ENCODE measurements at places on chromosomes 1 and 21. TPM values are rescaled to one million over a fixed set of nuclear protein-coding genes. Genes with fewer than 3 reads are reported as not detected.

TMEM240 gene
- 5.0 TPM for total RNA-seq

PGBD5 gene
- total RNA-seq = 37.8 TPM

DHRS3 gene
- total RNA-seq = 239 TPM

OR10J1 gene
- not detected for total RNA-seq

NBPF8 gene
- 8.8 TPM for total RNA-seq

TMPRSS15 gene
- total RNA-seq = not detected

- no peak overlapping the region for H3K4me3 ChIP-seq
- H3K36me3 ChIP-seq = no peaks in the 10 kb centered on the region
- no peak for DNase-seq
- H3K4me1 ChIP-seq = no peaks in the 10 kb centered on the region
Measured at GRCh38 chr1:69914976-69915765, 290.2 kb downstream of the LRRC40 start.

GRCh38 chr1:68820151-68820550 is 323.3 kb upstream of the DEPDC1 start:
- no peaks in the 10 kb centered on the region for H3K4me1 ChIP-seq
- no peaks in the 10 kb centered on the region for H3K27me3 ChIP-seq
- H3K27ac ChIP-seq = no peak overlapping the region
- no peak overlapping the region for H3K4me3 ChIP-seq

DNA sequence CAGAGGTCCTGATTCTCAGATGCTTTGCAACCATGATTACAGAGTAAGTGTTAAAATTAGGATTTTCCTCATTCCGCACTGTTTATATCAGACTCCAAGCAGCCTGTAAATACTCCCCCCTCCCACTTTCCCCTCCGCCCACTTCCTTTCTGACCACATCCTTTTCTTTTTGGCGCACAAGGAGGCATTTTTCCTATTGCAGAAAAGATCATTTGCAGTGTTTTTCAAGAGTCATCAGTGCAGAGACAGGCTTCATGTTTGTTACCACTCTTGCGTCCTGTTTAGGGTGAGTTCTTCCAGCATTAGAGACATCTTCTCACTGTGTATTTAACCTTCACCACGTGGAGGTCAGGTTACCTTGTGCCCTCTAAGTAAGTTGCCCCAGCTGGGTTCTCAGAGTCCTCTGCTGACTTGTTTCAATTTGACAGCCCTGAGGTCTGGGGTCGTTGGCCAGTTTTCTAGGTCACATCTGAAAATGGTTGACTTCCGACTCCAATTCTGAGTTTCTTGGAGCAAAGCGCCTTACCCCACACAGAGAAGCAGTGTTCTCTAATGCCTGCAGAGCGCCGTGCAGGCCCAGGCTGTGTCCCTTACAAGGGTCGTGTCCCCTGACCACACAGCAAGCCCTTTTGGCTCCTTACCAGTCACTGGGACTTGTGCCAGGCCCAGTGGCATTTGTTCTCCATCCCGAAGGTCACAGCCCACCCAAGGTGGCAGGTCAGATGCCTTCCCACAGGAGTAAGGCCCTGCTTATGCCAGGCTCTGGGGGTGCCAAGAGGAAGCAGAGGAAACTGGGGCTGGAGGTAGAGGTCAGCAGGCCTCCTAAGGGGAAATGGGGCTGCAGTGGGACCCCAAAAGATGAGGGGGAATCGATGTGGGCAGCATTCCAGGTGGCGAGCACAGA is 85.6 kb downstream of the FAM78B start:
- no peaks in the 10 kb centered on the region for H3K27me3 ChIP-seq
- H3K36me3 ChIP-seq = no peaks in the 10 kb centered on the region
- no peaks in the 10 kb centered on the region for H3K4me1 ChIP-seq

DNA sequence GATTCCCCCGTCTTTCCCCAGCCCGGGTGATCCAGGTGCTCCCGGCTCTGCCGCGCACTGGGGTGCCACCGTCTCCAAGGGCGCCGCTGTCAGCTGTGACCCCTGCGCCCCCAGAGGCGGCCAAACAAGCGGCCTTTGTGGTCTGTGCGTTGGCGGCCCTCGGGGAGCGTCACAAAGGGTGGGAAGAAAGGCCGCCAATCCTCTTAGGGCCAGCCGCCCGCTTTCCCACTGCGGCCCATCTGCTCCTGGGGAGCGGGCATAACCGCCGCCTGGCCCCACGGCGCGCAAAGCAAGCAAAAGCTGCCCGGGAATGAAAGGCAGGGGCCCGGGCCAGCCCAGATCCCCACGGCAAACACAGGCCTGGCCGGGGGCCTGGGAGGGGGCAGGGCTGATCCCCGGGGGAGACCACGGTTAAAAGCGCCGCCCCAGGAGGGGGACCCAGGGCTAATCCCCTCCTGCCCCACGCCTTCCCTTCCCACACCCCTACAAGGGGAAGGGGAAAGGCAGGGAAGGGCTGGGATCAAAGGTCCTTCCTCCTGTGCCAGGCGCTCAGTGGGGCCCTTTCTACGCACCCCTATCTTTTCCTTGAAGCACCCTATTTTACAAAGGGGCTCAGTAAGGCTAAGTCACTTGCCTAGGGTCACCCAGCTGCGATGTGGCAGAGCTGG is 24.0 kb downstream of the C1QB start:
- no peaks in the 10 kb centered on the region for H3K36me3 ChIP-seq
- H3K4me3 ChIP-seq = no peak overlapping the region
- no peak overlapping the region for H3K27ac ChIP-seq
- DNase-seq = no peak

DNA sequence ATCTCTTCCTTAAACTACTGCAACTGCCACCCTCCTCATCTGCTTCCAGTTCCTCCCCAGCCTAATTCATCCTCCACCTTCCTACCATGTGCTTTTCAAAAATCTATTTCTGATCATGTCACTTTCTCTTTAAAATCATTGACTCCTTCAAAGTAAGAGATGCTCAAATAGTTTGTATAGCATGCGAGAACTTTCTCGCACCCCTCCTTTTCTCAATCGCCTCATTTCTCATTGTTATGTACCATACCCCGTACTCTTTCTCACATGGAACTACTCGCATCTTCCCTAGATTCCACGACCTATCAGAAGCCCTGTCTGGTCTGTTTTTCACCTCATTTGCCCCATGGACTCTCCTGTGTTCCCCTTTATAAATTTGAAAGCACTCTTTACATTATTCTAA is 238.2 kb downstream of the NRIP1 start:
- no peak overlapping the region for H3K27ac ChIP-seq
- DNase-seq = no peak

- no peak overlapping the region for H3K4me3 ChIP-seq
- no peak overlapping the region for H3K27ac ChIP-seq
- no peaks in the 10 kb centered on the region for H3K27me3 ChIP-seq
- no peak for DNase-seq
Measured at GRCh38 chr1:100361511-100362089, 9.3 kb downstream of the CDC14A start.

DNA sequence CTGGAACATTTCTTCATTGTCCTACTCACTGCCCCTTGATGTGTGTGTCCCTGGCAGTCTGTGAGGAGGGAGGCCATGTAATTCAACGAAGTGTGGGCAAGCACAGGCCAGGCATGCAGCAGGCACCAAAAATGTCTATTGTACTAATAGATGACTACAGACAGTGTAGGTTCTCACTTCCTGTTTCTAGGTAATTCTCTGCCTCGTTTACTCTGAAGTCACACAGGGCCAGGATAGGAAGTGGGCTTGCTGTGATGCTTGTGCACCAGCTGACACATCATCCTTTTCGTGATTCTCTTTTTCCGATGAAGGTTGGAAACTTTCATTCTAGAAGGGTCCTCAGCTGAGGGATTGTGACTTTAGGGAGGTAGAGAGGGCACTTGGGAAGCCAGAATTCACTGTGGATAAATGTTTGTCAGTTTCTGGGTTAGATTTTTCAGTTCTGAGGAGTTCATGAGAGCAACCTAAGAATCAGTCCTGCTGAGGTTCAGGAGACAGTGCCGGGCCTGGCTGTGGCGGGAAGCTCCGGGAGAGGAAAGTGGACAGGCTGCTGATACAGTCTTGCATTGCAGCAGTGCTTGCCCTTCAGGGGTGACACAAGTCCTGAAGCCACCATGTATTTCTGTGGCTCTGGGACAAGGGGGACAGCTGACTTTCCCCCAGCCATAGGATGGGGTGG is 4.3 kb upstream of the CSF1 start:
- peaks cover 7% of the 10 kb centered on the region for H3K36me3 ChIP-seq
- no peak for DNase-seq
- peaks cover 18% of the 10 kb centered on the region for H3K27me3 ChIP-seq
- H3K27ac ChIP-seq = no peak overlapping the region
- no peak overlapping the region for H3K4me3 ChIP-seq
- H3K4me1 ChIP-seq = peaks cover 20% of the 10 kb centered on the region

DNA sequence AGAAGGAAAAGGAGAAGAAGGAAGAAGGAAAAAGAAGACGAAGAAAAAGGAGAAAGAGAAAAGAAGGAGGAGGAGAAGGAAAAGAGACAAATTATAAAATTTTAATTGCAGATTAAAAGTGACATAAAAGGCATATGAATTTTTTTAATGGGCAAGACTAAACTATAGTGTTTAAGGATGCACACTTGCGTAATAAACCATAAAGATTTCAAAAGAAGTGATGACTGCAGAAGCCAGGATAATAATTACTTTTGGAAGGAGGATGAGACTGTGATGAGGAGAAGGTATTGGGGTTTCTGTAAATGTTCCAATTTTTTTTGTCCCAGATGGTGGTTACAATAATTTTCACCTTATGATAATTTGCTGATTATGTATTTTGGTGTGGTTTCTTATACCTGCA is 243.1 kb upstream of the PKN2 start:
- peak overlapping the region; percentile 4 for H3K27ac ChIP-seq
- no peaks in the 10 kb centered on the region for H3K4me1 ChIP-seq
- no peak for DNase-seq
- H3K27me3 ChIP-seq = no peaks in the 10 kb centered on the region
- H3K36me3 ChIP-seq = no peaks in the 10 kb centered on the region

GRCh38 chr1:234558330-234558836 is 51.6 kb downstream of the IRF2BP2 start:
- no peak overlapping the region for H3K27ac ChIP-seq
- no peak for DNase-seq
- no peak overlapping the region for H3K4me3 ChIP-seq
- H3K4me1 ChIP-seq = peaks cover 26% of the 10 kb centered on the region
- H3K27me3 ChIP-seq = no peaks in the 10 kb centered on the region

DNA sequence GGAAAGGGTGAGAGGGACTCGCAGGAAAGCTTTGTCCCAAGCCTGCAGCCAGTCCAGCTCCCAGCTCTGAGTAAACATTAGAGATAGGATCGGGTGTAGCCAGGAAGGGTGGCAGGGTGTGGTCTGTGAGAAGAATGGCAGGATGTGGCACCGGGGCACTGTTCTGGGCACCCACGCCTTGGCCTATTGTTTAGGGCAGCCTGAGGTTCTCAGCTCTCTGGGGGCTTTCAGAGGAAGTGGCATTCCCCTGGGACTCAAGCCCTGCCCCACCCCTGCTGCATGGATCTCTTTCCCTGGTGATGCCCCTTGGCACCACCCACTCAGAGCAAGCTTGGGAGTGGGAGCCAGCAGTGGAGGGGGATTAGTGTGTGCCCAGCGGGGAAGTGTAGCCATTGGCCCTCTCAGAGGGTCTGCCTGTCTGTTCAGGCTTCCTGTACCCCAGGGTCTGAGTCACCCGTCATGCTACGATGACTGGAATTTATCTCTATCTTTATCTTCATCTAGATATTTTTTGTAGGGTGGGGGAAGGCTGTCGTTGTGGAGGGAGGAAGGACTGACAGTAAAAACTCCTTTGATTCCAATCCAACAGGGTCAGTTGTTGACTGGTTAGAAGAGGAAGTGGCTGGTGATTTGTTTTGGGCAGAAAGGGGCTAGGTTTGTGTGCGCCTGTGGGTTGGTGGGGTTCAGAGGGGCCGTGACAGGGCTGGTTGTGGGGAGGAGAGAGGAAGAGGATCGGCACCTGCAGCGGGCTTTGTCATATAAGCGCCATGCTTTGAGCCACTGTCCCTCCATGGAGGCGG is 31.6 kb downstream of the SOX13 start:
- no peaks in the 10 kb centered on the region for H3K27me3 ChIP-seq
- DNase-seq = peak; percentile 60
- H3K36me3 ChIP-seq = peaks cover 13% of the 10 kb centered on the region
- H3K27ac ChIP-seq = peak overlapping the region; percentile 82
- H3K4me1 ChIP-seq = peaks cover 54% of the 10 kb centered on the region

- H3K4me3 ChIP-seq = no peak overlapping the region
- no peaks in the 10 kb centered on the region for H3K27me3 ChIP-seq
- H3K36me3 ChIP-seq = no peaks in the 10 kb centered on the region
- no peaks in the 10 kb centered on the region for H3K4me1 ChIP-seq
Measured at GRCh38 chr1:219472596-219472995, 140.3 kb downstream of the ZC3H11B start.
